ENCODE measurements at places on chromosomes 2 and 18. TPM values are rescaled to one million over a fixed set of nuclear protein-coding genes. Genes with fewer than 3 reads are reported as not detected.

Gene UPP2
- not detected for polyA plus RNA-seq

Gene XDH
- polyA plus RNA-seq = not detected

DNA sequence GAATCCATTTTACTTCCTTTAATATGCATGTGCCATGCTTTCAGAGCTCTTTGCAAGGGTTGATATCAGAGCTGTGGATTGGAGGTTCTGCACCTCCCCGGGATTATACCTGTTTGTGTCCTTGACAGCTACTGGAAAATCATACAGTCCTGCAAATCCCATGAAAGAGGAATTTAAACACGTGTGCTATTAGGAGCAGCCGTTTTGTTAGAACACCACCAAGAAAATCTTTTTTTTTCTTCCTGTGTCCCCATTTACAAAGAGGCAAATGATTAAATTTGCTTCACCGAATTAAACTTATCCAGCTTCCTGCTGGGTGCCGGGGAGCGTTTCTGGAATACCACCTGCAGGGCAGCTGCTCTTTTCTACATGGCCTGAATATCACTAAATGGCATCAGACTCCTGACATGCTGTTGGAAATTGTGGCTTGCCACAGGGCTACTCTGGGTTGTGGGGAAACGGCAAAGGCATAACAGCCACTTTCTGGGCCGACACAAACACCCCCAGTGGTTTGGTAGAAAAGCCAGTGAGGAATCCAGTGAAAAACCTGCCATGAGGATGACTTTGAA lies 23.4 kb upstream of the SOX11 start:
- no peak overlapping the region for H3K27ac ChIP-seq
- no peaks in the 10 kb centered on the region for H3K4me1 ChIP-seq
- no peak for DNase-seq
- H3K36me3 ChIP-seq = no peaks in the 10 kb centered on the region

- no peaks in the 10 kb centered on the region for H3K36me3 ChIP-seq
- H3K27ac ChIP-seq = no peak overlapping the region
- peaks cover 5% of the 10 kb centered on the region for H3K27me3 ChIP-seq
- no peaks in the 10 kb centered on the region for H3K4me1 ChIP-seq
- DNase-seq = no peak
- H3K4me3 ChIP-seq = no peak overlapping the region
Measured at GRCh38 chr2:208546860-208547650, 140.5 kb downstream of the PTH2R start.

DNA sequence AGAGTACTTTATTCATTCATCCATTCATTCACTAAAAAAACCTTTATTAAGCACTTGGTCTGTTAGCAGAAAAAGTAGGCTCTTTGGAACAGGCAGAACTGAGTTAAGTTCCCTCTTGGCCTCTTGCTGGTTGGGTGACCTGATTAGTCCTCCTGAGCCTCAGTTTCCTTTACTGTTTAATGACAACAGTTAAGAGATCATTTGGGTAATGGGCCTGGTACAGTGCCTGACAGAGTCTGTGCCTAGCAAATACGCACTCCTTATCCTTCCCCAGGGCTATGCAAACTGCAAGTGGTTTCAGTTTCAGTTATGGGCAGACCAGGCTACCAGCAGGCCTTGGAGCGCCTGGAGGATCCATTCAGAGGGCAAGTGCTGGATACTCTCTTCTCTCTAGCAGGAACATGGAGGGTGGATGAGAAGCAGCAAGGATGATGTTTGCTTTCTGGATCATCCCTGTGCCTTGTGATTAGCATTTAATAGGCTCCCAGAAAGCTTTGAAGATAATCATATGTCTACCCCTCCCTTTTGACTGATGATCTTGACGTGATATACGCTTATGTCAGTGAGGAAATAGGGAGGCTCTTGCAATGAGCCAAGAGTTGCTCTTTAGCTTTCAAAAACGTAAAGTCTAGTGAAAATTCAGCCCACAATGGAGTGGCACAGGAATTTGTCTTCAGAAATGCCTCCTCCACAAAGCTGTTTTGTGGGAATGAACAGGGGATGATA lies 12.4 kb upstream of the TAF1B start:
- H3K4me3 ChIP-seq = no peak overlapping the region
- H3K4me1 ChIP-seq = no peaks in the 10 kb centered on the region
- no peak for DNase-seq
- H3K27ac ChIP-seq = no peak overlapping the region

DNA sequence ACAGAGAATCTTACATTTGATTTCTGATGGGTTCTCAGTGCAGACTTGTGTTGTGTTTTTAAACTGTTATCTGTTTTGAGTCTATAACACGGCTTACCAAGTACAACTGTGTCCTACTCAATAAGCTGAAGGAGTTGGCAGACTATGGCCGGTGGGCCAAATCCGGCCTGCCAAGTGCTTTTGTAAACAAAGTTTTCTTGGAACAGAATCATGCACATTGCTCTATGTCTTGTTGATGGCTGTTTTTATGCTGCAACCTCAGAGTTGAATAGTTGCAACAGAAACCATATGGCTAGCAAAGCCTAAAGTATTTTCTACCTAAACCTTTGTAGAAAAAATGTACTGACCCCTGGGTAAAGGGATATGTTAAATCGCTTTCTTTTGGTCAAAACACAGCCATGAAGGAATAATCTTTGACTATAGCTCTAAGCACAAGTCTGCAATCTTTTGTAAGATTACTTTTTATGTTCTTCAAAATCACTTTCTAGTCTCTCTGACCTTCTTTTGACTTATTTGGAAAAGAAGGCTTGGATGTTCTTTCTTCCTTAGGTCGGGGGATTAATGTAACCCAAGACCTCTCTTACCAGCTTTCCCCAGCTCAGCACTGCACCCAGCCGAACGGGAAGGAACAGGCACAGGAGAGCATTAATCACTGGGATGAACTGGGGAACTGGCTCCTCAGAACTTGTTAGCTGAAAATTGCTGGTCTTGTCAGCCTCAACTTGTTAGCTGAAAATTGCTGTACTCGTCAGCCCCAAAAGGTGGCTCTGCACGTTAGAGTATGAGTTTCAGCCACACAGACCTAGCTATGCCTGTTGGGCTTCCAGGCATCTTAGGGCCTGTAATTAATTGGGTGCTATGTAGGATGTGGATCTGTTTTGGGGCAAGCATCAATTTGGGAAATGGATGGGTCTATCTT lies 75.4 kb downstream of the CD8B2 start:
- H3K27me3 ChIP-seq = peaks cover 17% of the 10 kb centered on the region
- H3K36me3 ChIP-seq = no peaks in the 10 kb centered on the region
- no peak overlapping the region for H3K4me3 ChIP-seq
- H3K4me1 ChIP-seq = peaks cover 4% of the 10 kb centered on the region
- no peak for DNase-seq
- H3K27ac ChIP-seq = no peak overlapping the region

DNA sequence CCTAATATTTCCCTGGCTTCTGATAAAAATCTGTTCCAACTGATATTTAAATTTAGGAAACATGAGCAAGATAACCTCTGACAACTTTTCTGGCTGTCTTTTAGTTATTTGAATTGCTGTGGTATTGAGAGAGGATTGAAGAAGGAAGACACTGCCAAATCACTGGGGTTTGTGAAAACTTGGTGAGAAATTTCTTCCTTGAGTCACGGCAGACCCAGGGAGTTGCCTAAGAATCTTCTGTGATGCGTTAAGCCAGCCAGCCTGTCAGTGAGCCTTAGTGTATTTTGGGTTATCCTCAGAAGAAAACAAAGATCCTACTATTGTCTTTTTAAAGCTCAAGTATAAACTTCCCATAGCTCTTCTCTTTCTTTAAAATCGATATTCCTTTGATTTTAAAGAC lies 17.5 kb upstream of the DOK6 start:
- no peaks in the 10 kb centered on the region for H3K4me1 ChIP-seq
- no peak overlapping the region for H3K27ac ChIP-seq
- H3K4me3 ChIP-seq = no peak overlapping the region
- no peaks in the 10 kb centered on the region for H3K27me3 ChIP-seq

DNA sequence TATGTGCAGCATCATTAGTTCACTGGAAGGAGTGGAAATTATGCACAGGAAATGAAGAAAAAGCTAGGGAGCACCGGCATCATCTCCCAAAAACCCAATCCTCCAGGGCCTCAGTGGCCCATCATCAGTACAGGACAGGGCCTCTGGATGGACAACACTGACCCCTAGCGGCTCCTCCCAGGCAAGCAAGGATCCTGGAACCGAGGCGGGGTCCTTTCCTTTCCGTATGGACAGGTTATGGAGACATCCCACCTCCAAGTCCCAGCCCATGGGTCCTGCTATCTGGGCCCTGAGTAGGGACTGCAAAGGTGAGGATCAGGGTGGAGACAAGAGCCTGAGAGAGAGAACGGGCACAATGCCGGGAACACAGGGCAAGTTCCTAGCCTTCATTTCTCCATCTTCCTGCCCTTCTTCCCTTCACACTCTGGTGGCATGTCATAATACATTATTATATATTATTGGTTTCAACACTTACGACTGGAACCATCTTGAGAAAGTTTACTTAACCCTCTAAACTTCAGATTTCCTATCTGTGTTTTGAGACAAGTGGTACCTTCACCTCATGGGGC lies 68.2 kb downstream of the ZNF516 start:
- DNase-seq = no peak
- peaks cover 4% of the 10 kb centered on the region for H3K36me3 ChIP-seq
- no peak overlapping the region for H3K4me3 ChIP-seq
- H3K27me3 ChIP-seq = no peaks in the 10 kb centered on the region
- H3K27ac ChIP-seq = no peak overlapping the region

Measured in naive B cell (primary cell).